ENCODE measurements at places on chromosomes 7 and 10.

GRCh38 chr10:12432402-12433189 is 83.2 kb downstream of the CAMK1D start:
- DNase-seq, result peak; percentile 72

- DNase-seq, result no peak
These were observed 98.8 kb downstream of the INPP5A start for GRCh38 chr10:132636358-132636757.

DNA sequence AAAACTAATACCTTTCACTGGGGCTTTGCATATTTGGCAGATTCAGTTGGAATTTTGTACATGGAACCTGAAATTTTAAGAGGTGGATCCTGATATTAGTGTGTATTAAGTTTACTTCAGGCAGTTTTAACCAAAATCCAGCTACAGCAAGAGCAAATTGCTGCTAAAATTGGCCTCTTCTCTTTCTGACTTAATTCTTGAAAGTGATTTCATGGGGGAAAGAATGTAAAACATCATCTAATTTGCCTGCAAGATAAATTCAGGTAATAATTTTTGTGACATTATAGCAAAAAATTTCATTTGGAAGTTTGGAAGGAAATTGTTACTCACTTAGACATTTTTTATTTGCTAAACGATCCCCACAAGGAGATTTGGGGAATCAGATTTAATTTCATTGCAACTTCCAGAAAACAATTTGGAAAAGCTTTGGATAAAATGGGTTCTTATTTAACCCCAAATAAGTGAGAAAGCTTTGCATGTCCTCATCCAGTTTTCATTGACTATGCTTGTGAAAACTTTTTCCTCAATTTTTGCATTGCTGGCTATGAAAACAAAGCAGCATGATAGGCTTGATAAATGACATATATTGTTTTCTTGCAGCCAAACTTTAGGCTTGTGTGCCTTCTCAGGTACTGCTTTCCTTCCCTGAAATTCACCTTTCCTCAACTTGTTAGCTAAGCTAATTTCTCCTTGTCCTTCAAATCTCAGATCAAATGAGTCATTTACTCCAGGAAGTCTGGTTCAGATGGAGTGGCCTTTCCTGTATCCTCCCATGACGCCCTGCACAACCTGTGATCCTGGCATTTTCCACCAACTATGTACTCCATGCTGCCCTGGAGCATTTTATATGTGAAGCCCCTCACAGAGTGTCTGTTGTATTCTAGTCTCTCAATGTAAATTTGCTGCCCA is 27.4 kb upstream of the ZNF438 start:
- DNase-seq, result no peak

- DNase-seq, result no peak
These were observed 560.5 kb downstream of the PARD3 start for GRCh38 chr10:34254596-34254995.

- DNase-seq, result no peak
These were observed 16.2 kb downstream of the GALNT17 start for GRCh38 chr7:71148098-71148497.

DNA sequence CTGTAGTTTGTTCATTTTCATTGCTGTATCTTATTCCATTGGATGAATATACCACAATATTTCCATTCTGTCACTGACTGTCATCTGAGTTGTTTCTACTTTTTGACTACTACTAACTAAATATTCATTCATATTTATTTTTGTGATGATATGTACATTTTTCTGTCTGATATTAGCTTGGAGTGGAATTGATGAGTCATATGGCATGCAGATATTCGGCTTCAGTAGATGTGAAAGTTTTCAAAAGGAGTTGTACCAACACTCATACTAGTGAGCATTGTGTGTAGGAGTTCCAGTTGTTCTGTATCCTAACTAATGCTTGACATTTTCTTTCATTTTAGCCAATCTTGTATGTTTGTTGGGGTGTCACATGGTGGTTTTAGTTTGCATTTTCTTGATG is 7.7 kb downstream of the RUNDC3B start:
- no peak for DNase-seq

DNA sequence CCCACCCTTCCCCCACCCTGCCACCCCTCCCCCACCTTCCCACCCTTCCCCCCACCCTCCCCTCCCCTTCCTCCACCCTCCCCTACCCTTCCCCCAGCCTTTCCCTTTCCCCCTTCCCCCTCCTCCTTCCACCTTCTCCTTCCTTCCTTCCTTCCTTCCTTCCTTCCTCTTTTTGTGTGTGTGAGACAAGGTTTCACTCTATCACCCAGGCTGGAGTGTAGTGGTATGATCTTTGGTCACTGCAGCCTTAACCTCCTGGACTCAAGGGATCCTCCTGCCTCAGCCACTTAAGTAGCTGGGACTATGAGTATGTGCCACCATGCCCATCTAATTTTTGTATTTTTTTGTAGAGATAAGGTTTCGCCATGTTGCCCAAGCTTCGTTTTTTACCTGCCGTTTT is 35.2 kb downstream of the CYP17A1 start:
- no peak for DNase-seq

DNA sequence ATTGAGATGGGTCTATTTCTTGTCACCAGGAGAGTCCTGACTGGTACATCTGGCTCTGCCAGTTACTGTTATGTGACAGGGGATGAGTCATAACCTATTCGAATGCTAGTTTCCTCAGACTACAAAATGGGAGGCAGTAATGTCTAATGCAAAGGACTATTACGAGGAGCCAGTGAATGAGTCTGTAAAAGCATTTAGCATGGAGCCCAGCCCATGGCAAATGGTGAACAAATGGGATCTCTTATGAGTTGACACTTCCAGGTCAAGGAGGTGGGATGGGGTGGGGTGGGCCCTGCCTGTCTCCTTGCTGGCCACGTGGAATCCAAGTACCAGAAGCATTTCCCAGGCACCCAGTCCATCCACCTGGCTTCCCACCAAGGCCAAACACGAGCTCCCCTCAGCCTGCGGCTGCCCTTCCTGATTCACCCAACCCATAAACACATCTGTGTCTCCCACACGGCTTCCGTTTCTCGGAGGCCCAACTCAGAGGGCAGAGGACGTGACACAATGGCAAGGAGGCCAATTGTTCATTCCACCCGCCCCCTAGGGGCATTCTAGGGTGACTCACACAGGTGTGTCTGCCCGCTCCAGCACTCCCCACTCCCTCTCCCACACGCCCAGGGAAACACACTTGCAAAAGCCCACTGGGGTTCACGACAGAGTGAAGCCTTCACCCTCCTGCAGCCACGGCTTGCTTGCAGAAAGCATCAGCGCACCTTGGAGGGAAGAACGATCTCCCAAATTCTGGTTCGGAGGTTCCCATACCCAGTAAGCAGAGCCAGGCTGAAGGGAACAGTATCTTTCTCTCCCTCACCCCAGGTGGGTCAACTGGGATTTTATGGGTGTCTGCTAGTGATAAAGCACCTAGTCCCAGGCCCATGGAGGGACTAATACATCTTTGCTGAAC is 109.8 kb downstream of the SH3PXD2A start:
- no peak for DNase-seq

DNA sequence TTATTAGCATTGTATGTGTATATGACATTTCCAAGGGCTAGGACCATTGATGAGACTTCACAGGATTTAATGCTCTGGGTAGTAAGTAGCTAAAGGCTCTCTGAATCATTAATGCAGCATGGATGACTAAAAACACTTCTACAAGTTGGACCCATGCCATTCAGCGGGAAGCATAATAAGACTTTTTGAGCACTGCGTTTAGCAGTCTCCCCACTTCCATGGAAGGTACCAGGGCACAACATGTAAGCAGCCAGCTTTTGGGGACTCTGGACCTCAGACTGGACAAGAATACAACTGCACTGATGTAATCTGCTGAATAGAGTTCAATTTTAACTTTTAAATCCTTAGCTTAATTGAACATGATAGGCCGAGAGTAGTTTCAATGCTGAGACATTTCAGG is 191.7 kb upstream of the IMMP2L start:
- no peak for DNase-seq

DNA sequence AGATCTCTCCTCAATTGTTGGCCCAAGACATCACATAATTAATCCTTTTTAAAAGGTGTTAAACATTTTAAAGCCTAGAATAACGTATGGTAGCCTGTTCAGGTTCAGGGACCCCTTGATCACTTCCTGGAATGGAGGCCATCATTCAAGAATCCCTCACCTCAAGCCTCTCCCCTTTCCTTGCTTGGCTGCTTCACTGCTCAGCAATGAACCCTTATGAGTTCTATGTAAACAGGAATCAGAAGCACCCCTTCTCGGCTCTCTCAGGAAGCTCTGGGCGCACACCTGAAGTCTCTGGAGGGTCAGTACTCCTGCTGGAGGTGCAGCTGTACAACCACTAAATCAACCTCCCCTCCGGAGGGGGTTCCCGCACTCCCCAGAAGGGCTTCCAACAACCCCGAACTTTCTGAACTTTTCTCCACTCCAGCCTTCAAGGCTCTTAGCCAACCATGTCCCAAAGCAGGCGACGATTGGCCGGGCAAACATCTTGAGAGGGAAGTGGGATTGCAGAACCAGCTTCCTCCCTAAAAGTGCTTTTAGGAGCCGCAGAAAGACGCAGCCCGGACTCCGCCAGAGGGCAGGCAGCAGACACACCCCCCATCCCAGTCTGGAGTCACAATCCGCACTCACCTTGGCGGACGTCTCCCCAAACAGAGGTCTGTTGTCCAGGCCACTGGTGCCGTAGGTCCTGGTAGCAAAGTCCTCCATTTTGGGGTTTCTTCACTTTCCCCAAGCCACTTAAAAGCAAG is 562 bp downstream of the TMEM243 start:
- no peak for DNase-seq

GRCh38 chr10:86392723-86393094 is 26.1 kb upstream of the GRID1 start:
- DNase-seq, result no peak

DNA sequence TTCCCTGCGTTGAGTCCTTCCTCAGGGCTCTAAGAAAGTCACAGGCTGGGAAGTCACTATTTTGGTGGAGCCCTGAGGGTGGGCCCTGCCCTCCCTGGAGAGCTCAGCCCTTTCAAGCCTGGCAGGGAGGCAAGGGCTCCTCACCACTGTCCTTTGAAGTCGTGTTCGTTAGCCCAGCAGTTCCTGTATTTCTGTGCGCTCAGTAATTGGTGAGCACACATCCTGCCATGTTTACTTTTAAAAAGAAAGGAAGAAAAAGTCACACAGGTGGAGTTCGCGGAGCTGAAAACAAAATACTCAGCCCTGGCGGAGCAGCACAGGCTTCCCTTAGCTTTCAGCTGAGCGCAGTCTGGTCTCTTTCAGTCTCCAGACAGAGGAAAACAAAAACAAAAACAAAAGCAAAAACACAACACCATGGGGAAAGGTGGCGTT is 37.1 kb downstream of the PRKCQ start:
- DNase-seq, result no peak

GRCh38 chr7:1749864-1750466 is 79.9 kb downstream of the ELFN1 start:
- no peak for DNase-seq
